Smooth muscle cell of the brain vasculature (primary cell): ENCODE measurements at places on chromosomes 2 and 18.

DNA sequence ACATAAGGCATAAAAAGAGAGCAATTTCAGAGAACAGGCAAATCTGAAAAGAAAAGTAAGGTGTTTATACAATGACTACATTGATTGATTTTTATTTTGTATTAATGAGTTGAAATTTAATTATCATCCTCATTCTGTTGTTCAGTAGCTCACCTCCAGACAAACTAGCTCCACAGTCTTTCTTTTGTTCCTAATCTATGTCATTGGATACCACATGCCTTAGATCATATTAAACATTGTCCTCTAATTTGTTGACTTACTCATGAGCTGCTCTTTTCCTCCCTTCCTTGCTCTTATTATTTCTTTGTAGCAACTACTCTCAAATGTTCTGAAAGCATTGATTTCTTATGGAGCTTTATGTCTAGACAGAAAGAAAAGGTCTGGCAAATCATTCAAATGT is 185.5 kb upstream of the ZSWIM2 start:
- no peak for DNase-seq

DNA sequence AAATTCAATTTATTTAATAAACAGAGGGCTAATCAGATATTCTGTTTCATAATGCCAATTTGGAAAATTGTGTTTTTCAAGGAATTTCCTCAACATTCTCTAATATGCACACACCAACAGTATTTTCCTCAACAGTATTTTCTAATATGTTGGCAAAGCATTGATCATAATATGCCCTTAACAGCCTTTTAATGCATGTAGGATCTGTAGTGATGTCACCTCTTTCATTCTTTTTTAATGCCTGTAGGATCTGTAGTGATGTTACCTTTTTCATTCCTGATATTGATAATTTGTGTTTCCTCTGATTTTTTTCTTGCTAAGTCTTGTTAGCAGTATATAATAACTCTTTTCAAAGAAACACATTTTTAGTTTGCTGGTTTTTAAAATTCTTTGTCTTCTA is 15.9 kb downstream of the VWA3B start:
- no peak for DNase-seq

DNA sequence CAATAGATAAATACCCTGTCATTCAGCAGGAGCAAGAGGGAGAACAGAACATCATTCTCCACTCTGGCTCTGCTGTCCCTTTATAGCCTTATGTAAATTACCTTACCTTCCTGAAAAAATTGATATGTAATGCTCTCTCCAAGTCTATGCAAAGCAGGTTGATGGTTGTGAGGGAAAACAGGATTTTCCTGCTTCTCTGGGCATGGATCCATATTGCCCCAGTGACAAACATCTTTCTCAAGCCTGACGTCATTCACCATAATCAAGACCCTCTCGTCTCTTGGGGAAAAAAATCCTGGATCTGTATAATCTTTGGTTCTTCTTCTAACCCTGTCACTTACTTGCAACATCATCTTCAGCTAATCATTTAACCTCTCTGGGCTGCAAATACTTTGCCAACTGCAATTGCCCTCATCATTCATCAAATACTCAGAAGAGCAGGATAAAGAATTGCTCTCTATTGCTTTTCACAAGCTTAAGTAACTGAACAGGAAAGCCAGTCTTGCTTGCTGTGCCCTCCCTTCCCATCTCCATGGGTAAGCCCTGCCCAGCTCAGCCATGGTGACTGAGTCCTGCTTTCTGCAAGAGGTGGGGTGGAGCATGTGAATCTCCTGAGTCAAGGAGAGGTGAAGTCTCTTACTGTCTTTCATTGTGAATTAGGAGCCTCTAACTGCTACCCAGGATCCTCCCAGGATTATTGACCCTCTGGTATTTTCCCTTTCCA is 123.7 kb upstream of the KLF7 start:
- no peak for DNase-seq

- DNase-seq, result no peak
These were observed 274.4 kb upstream of the HDAC4 start for GRCh38 chr2:239674981-239675825.

- DNase-seq, result no peak
These were observed 80.8 kb upstream of the AGAP1 start for GRCh38 chr2:235413064-235413463.

GRCh38 chr2:118835746-118836410 is 11.6 kb downstream of the EN1 start:
- DNase-seq, result no peak

- DNase-seq, result no peak
These were observed 31.5 kb downstream of the CABYR start for GRCh38 chr18:24170360-24170759.

DNA sequence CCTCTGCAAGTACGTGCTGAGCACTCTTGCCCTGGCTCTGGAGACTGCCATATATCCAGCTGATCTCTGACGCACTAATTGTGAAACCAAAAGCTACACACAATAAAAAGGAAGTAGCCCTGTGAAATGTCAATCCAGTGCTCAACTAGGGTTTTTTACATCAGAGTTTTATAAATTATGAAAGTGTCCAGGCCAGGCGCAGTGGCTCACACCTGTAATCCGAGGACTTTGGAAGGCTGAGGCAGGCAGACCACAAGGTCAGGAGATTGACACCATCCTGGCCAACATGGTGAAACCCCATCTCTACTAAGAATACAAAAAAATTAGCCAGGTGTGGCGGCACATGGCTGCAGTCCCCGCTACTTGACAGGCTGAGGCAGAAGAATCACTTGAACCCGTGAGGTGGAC is 24.5 kb upstream of the PEX13 start:
- no peak for DNase-seq
